ENCODE measurements at places on chromosomes 4 and X.

DNA sequence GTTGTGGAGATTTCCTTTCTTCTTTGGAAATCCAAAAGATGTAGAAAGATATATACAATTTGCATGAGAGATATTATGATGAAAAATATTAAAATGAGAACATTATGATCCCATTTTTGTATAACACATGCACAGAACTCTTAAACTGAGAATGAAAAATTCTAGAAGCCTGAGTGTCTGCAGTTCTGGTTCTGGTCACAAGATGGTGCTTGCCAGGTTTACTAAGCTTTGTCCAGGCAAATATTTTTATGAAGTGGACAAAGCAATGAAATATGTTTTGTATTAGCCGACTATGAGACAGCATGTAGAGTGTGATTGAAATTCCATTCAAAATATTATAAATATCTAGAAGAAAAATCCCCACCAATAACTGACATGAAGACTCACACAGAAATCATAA is 2.2 kb downstream of the PWWP3B start:
- DNase-seq = no peak

- no peak for DNase-seq
Observed at GRCh38 chr4:32624943-32625603, 1904.9 kb downstream of the PCDH7 start.

- DNase-seq = no peak
Observed at GRCh38 chr4:165971446-165971845, 98.4 kb downstream of the TLL1 start.

DNA sequence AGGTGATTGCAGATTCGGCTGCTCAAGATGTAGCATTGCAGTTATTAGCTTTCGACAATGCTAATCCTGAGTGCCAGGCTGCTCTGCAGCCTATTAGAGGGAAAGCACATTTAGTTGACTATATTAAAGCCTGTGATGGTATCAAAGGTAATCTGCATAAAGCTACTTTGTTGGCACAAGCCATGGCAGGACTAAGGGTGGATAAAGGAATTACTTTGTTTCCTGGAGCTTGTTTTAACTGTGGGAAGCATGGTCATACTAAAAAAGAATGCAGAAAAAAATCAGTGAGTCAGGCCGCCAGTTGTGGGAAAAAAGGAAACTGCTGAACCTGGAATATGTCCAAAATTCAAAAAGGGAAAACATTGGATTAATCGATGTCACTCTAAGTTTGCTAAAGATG is 154.9 kb upstream of the TECRL start:
- no peak for DNase-seq

DNA sequence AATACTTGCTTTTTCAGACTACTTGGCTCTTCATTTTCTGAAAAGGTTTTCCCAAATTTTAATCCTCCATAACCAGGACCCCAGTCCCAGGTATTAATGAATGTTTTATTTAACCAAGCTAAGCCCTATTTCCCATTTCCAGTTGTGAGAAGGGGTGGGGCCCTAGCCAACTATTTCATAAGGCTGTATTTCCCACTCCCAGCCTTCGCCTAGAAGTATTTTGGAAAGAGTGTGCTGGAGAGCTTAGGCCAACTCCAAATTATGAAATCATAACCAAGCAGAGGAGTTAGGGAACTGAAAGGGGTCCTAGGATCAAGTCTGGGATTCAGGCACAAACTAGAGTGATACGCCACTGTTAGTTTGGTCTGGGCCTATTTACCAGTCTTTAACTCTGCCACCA is 148.4 kb upstream of the GPC4 start:
- no peak for DNase-seq

DNA sequence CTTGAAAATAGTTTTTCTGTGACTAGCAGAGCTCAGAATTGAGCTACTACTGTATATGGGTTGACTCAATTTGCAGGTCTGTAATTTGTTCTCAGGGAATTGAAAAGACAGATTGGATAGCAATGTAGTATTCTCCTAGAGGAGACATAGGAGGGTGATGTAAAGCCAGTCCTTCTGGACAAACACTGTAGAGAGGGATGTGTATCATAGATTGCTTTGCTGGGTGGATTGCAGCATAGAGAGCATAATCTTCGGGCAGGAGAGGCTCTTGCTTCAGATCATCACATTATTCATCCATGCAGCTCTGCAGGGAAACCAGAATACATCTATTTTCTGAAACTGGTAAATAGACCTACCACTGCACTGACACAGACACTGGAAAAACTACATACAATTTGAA is 1110.5 kb downstream of the RAPGEF2 start:
- DNase-seq = no peak

- DNase-seq = no peak
Observed at GRCh38 chrX:55342533-55343501, 78.1 kb upstream of the PAGE3 start.

DNA sequence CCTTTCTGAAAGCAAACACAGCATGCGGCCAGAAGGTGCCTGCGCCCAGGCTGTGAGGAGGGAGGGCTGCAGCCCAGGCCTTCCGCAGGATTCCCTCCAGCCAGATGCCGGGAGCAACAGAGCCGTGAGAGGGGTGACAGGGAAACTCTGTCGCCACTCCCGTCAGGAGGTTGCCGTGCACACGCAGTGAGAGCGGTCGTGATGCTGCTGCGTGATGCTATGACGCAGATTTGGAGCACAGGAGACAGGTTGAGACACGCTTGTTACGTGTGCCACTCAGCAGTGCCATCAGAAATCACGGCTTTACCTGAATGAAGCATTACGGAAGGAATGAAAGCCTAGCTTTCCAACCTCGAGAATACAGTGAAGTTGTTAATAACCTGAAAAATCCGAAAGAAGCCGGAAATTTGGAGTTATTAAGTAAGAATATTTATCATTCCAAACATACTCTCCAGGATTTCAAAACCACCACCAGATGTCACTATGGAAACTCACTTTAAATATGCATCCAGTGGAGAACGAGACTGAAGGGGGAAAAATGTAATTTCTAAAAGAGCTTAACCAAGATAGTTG is 54.4 kb downstream of the FAT1 start:
- no peak for DNase-seq

GRCh38 chr4:27811948-27812347 is 951.3 kb downstream of the STIM2 start:
- no peak for DNase-seq

GRCh38 chr4:122688529-122689140 is 43.9 kb upstream of the BBS12 start:
- DNase-seq = no peak

- no peak for DNase-seq
Observed at GRCh38 chr4:182144626-182145333, 98.4 kb upstream of the TENM3 start.

- no peak for DNase-seq
Observed at GRCh38 chr4:123110685-123111084, 188.3 kb upstream of the NUDT6 start.

DNA sequence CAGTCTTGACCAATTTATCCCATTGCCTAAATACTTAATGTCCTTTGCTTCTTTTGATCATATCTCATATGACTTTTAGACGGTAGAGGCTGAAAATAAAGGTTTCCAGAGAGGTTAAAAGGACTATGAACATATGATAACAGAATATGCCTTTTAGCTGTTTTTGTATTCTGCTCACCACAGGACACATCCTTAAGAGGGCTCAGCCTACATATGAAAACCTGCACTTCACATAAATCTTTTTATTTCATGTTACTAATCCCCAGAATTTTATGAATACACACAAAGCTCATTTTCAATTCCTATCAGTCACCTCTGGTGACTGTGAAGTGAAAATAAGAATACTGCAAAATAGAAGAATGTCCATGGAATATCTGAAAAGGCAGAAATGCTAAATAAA is 92.0 kb downstream of the GPM6A start:
- no peak for DNase-seq

DNA sequence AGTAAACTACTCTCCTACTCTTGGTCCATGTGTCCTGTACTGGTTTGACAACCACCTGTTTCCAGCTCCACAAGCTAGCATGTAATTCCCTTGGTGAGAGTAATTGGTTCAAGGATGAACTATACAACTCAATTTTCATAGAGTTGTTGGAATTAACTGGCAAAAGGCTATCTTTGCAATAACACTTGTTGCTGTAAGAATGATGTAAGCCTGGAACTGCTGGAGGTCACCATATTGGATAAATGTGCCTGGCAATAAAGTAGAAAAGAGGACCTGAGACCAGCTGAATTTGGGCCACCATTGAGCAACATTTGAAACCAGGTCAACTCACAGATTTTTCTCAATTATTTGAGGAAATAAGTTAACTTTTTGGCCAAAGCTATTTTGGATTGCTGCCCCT is 175.5 kb downstream of the CAMK2D start:
- no peak for DNase-seq

- DNase-seq = no peak
Observed at GRCh38 chr4:96642490-96642889, 802.6 kb downstream of the PDHA2 start.

DNA sequence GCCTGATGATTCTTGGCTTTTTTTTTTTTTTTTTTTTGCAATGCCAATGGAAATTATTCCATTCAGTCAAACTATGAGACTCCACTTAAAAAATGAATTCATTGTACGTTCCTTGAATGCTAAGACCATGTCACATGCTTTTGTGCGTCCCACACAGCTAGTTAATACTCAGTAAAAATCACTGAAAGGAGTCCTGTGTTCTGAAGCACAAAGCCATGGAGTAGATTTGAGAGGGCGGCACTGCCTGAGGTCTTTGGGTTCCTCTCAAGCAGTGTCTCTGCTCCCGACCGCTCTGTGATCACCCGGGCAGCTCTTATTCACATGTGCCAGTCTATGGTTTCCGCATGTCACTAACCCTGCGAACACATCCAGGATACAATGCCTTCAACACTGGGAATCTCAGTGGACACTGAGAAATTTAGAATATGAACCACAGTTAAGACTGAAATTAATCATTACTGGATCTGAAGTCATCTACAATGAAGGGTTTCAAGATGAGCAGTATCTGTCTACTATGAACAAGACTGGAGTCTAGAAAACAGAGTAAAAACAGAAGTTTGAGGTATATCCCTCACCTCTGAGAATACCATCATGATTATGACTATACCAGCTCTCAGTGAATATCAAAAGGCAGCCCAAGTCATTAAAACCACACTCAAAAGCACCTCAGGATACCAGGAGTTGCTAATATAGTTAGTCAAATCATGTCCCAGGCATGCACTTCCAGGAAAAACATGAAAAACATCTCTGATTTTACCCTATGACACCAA is 193.0 kb downstream of the MGST2 start:
- DNase-seq = no peak

Measured in stimulated activated CD8-positive, alpha-beta memory T cell treated with anti-CD3 and anti-CD28 coated beads, Interleukin-4, amount 100 ng/mL, for 1 hour (primary cell).